ENCODE measurements at places on chromosomes 5 and 9. TPM values are rescaled to one million over a fixed set of nuclear protein-coding genes. Genes with fewer than 3 reads are reported as not detected.

Gene GARIN3
- not detected for total RNA-seq

Gene CDH9
- not detected for total RNA-seq

Gene GABRA6
- total RNA-seq = not detected

Gene PCDHB10
- total RNA-seq = not detected

Gene ATG12
- total RNA-seq = 39.6 TPM

Gene RGS3
- 38.9 TPM for total RNA-seq

Gene ZNG1F
- total RNA-seq = 5.2 TPM

Gene SPINK7
- total RNA-seq = not detected

Gene PCDHGB2
- total RNA-seq = under 0.01 TPM

Gene ANKRD18A
- 6.4 TPM for total RNA-seq

Gene GRIN3A
- not detected for total RNA-seq

Gene TRIM36
- total RNA-seq = 1.8 TPM

Gene INSYN2B
- 6.7 TPM for total RNA-seq

Gene TLR4
- total RNA-seq = not detected

Gene CACFD1
- 2.2 TPM for total RNA-seq

Gene SUSD3
- 0.11 TPM for total RNA-seq

Gene OMD
- total RNA-seq = not detected

Gene WNT8A
- total RNA-seq = not detected

Gene NUTM2F
- not detected for total RNA-seq

Gene ANKRD33B
- total RNA-seq = 4.3 TPM
